Astrocyte of the spinal cord (primary cell): ENCODE measurements at places on chromosomes 2 and 18.

- DNase-seq, result peak; percentile 40
Measured at GRCh38 chr2:120740765-120741524, 5.3 kb downstream of the GLI2 start.

DNA sequence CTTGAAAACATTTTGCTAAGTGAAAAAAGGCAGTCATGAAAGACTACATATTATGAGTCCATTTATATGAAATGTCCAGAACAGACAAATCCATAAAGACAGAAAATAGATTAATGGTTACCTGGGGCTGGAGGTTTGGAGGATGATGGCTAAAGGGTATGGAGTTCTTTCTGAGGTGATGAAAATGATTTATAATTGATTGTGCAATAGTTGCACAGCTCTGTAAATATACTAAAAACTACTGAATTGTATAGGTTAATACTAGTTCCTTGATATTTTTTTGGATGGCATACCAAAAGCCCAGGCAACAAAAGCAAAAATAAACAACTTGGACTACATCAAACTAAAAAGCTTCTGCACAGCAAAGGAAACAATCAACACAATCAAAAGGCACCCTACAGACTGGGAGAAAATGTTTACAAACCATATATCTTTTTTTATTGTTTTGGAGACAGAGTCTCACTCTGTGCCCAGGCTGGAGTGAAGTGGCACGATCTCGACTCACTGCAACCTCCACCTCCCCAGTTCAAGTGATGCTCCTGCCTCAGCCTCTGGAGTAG, 21.5 kb downstream of the SOS1 start:
- no peak for DNase-seq

DNA sequence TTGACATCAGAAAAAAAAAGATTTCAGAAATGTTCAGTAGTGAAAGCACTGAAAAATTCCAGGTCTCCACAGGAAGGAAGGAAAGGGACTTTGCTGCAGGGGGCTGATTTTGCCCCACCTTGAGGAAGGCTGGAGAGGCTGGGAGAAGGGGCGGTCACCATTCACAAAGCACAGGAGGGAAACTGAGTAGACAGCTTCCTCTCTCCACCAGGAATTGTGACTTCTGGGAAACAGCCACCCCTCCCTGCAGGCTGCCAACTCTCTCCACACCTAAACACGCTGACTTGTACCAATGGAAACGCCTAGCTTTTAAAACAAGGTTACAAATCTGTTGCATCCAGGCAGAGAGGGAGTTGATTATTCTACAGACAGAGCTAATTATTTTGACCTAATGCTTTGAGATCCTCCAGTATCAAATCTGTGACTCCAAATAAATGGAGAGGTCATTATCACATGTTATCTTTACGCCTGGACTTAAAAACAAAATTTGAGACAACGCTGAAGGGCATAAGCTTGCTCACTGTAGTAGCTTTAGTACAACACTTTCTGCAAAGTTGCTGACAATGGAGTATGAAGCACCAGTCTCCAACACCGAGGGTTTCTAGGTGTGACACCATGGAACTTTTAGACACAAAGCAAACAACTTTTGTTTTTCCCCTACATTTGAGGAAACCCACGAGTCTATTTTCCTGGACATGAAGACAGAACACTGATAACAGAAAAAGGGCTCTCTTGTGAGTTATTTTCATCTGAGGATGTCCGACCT, 42.7 kb downstream of the EPHA4 start:
- DNase-seq, result peak; percentile 8

DNA sequence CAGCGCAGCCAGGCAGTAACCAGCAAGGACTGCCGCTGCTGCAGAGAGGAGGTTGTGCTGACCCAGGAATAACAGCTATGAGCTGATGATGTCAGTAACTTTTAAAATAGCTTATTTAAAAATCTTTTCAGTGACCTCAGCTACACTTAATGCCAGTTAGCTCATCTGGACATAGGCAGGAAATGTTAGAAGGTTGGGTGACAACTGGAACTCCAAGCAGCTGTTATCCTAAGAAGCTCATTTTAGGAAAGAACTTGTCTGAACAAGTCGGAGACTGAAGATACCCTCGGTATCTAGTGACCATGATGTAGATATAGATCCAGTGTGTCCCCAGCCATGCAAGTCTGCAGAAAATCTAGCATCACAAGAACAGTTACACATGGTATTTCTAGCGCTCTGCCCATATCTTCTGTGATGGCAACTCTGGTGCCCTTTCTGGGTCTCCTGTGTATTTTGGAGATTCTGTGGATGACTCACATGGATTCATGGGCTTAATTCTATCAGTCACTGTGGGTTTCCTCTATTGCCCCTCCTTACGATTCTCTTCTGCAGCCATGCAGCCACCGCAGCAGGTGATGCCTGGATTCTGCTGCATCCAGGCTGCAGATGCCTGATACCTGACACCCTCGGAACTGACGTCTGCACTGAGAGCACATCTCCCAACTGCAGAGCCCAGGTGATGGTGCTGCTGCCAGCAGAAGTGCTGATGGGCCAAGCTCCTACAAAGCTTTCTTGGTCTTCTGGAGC, 19.8 kb upstream of the PLEK start:
- no peak for DNase-seq

- peak; percentile 98 for DNase-seq
Measured at GRCh38 chr2:234203135-234203984, 152.9 kb downstream of the SPP2 start.

- peak; percentile 25 for DNase-seq
Measured at GRCh38 chr2:236568068-236568921, 1.3 kb upstream of the ACKR3 start.

DNA sequence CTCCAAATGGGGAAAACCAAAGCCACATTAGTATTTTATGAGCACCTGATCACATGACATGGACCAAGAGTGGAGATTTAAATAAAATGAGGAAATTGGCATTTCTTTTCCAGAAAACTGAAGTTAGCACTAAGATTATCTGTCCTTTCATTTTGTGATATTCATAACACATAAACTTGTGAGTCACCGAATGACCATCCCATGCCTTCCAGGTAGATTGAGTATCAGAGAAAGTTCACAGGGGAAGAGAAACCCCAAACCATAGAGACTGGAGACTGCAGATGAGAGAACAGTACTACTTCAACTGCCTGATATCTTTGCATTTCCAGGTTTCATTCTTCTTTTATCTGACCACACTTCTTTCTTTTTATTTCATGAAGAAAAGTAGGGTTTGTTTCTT, 176.3 kb upstream of the LRP1B start:
- no peak for DNase-seq

DNA sequence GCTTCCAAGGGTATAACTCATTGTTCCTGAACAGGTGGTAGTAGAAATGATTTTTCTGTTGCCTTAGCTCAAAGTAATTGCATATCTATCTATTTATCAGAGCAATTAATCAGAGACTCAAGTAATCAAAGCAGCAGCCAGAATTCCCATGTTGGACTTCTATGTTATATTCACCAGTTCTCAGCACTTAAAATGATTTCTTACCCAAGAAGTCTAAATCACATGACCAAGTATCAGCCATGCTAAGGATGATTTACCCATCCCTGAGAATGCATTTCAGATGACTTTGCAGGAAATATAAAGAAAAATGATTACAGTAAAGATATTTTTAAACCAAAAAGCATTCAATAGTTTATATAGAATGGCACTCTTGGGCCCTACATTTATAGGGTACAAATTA, 352.2 kb downstream of the NUP35 start:
- DNase-seq, result no peak

GRCh38 chr2:62293490-62294271, 97.8 kb downstream of the B3GNT2 start:
- DNase-seq, result peak; percentile 41

GRCh38 chr18:26468931-26469340, 79.4 kb downstream of the KCTD1 start:
- no peak for DNase-seq

- DNase-seq, result peak; percentile 15
Measured at GRCh38 chr2:97812931-97813330, 99.6 kb downstream of the ZAP70 start.

DNA sequence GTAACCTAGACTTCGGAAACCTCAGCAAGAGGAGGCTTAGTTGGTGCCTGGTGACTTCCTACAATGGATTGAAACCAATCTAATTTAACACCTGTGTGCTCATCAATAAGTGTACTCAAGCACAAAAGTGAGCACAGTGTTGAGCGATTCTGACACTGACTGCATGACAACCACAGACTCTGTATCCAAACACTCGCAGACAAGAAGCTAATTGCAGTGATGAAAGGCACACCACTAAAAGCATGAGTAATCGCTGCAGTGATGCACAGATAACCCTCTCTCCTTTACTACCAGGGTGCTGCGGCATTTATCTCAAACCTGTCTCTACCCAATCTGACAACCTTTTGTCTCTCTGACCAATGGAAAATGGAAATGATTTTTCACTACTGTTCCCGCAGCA, 168.1 kb downstream of the AFF3 start:
- DNase-seq, result peak; percentile 22

- no peak for DNase-seq
Measured at GRCh38 chr2:73021371-73022010, 50.0 kb downstream of the SFXN5 start.

GRCh38 chr18:76349067-76349715, 145.9 kb downstream of the ZNF516 start:
- DNase-seq, result peak; percentile 76

DNA sequence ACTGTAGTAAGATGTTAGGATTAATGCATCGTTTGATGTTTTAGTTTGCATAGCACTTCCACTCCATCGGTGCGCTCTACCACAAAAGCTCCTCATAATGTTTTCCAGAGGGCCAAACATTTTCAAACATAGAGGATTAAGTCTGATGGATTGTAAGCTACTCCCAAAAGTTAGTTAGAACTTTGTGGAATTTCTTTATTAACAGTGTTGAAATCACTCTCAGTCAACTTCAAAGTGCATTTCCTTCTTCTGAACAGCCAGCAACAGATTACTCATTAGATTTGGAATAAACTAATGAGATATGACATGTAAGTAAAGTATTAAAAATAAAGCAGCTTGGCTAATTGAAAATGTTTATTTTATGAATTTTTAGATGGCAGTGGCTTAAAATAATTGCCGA, 30.1 kb upstream of the CTAGE1 start:
- DNase-seq, result no peak

DNA sequence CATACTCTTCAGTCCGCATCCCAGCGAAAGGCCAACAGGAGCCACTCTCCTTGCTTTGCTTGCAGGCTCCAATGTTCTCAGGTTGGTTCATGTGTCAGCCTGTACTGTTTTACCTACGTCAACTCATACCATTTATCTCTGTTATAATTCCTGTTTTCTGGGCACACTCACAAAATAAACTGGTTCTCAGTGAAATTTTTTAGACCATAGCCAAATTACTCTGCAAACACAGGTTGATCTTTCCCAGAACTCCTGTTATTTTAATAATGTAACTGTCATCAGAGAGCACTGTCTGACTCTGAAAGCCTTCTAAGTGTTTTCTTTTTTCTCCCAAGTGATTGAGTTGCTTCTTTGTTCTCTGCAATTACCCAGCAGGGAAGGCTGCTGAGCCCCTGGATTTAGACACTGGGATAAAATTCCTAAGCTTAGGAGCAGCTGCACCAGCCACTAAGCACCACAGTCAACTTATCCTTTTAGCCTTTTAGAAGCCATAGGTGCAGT, 111.6 kb upstream of the PIEZO2 start:
- DNase-seq, result peak; percentile 52

DNA sequence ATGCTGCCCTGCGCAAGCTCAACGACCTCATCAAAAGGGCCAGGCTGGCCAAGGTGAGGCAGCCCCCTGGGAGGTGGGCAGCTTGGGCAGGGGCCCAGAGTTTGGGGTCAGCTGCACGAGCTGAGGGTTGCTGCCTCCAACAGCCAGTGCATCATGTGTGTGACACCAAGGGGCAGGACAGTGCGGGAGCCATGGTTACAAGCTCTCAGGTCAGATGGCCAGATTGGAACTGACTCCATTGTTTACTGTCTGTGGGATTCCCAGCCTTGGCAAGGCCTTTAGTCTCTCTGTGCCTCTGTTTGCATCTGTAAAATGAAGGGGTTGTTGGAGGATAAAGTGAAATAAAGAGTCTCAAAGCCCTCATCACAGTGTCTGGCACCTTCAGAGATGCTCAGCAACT, 26.9 kb downstream of the EHD3 start:
- DNase-seq, result no peak

GRCh38 chr2:188028739-188029138, 262.9 kb upstream of the GULP1 start:
- DNase-seq, result no peak

GRCh38 chr18:79979843-79980242, 8.5 kb downstream of the TXNL4A start:
- no peak for DNase-seq

DNA sequence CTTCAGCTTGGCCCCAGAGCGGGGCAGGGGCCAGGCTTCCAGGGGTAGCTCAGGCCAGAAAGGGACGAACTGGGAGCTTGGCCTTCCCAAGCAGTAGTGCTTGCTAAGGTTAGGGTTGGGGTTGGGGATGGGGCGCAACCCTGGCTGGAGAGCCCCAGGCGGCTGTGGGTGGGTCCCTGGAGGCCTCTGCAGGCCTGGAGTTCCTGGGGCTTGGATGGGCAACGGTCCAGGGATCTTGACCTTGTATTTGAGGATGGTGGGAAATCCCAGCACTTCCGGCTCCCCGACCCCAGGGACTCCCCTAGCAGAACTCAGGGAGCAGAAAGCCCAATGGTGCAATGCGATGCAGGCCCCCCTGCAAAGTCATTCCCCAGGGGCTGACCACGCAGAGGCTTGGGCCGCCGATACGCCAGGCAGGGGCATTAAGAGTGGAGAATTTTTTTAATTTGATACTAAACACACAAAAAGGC, 12.6 kb upstream of the MLPH start:
- peak; percentile 68 for DNase-seq
